ENCODE measurements at places on chromosomes 6 and 20. TPM values are rescaled to one million over a fixed set of nuclear protein-coding genes. Genes with fewer than 3 reads are reported as not detected.

DNA sequence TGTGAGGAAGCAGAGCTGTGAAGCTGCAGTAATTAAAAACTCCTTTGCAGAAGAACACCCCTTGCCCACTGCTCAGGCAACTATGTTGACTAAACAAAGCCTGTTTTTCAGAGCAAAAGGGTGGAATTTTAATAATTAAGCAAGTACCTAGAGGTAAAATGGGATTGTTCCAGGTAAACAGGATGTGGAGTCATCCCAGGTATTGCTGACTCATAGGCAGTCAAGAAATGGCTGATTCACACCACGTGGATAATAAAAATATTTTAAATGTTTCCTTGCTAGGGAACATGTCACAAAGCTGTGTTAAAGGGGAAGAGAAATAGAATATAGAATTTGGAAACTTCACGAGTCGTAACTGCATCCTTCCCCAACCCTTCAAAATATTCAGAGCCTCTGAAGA lies 491.8 kb downstream of the BTBD3 start:
- no peaks in the 10 kb centered on the region for H3K36me3 ChIP-seq
- no peak overlapping the region for H3K4me3 ChIP-seq
- H3K4me1 ChIP-seq: no peaks in the 10 kb centered on the region
- H3K27ac ChIP-seq: no peak overlapping the region
- no peak for DNase-seq

The HFE gene
- total RNA-seq: 8.9 TPM

DNA sequence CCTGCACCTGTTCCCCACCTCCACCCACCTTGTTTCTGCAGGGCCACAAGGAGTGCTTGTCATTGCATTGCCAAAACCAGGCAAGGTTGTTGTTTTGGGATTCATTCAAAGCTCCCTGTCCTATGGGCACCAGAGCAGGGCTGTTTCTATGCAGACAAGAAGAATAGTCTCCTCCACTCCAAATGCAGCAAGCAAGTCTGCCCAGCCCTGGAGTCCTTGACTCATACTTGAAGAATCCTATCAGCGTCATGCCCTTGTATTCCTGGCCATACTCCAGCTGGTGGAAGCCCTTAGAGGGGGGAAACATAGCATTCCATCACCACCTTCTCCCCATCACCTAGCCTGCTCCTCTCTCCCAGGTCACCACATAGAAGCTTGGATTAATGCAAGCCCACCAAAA lies 145.3 kb upstream of the ECI2 start:
- no peaks in the 10 kb centered on the region for H3K27me3 ChIP-seq
- H3K4me1 ChIP-seq: no peaks in the 10 kb centered on the region
- no peak overlapping the region for H3K4me3 ChIP-seq
- no peaks in the 10 kb centered on the region for H3K36me3 ChIP-seq
- no peak for DNase-seq

DNA sequence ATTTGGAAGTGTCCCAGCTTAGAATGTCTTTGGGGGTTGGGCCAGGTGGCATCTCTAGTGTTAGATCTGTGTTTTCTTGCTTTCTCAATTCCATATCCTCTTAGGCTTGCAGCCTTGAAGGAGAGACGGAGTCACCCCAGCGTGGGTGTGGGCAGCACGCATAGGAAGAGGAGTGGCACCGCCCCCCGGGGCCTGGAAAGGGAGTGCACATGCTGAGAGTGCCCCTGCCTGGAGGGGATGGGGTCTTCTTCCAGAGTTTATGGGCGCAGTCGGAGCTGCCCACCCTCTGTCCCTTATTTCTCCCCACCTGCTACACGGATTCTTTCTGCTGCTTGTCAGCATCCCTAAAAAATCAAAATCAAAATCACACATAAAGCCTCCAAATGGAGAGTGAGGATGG lies 309.7 kb downstream of the QKI start:
- H3K27me3 ChIP-seq: no peaks in the 10 kb centered on the region
- no peak overlapping the region for H3K4me3 ChIP-seq
- H3K4me1 ChIP-seq: no peaks in the 10 kb centered on the region
- DNase-seq: no peak
- H3K36me3 ChIP-seq: no peaks in the 10 kb centered on the region

DNA sequence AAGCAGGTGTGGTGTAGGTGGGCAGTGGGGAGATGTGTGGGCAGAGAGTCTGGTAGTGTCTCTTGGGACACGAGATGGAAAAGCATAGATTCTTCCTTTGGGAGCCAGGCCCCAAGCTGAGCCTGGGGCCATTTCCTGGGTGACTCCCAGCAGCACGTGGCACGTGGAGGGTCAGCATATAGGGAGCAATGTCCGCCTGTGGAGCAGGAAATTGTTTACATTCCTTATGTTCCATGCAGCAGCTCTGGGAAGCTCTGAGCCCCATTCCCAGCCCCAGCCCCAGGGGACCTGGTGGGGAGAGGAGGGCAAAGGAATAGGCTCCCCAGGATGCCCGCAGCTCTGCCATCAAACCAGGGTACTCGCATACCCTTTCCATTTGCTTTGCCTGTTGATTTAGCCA lies 57.6 kb downstream of the DAAM2 start:
- H3K36me3 ChIP-seq: no peaks in the 10 kb centered on the region
- H3K4me3 ChIP-seq: no peak overlapping the region

- no peaks in the 10 kb centered on the region for H3K36me3 ChIP-seq
- no peaks in the 10 kb centered on the region for H3K4me1 ChIP-seq
- H3K4me3 ChIP-seq: no peak overlapping the region
Observed at GRCh38 chr6:52325695-52326471, 36.1 kb upstream of the PAQR8 start.

GRCh38 chr6:117432273-117432672 lies 6.5 kb upstream of the ROS1 start:
- no peak for DNase-seq
- no peaks in the 10 kb centered on the region for H3K36me3 ChIP-seq
- H3K4me3 ChIP-seq: no peak overlapping the region

GRCh38 chr6:87701344-87701675 lies 723 bp downstream of the AKIRIN2 start:
- H3K27ac ChIP-seq: peak overlapping the region; percentile 95
- H3K36me3 ChIP-seq: no peaks in the 10 kb centered on the region
- no peak for DNase-seq
- peak overlapping the region; percentile 95 for H3K4me3 ChIP-seq
- no peaks in the 10 kb centered on the region for H3K27me3 ChIP-seq
- no peaks in the 10 kb centered on the region for H3K4me1 ChIP-seq

The APOBEC2 gene
- 2.0 TPM for total RNA-seq

DNA sequence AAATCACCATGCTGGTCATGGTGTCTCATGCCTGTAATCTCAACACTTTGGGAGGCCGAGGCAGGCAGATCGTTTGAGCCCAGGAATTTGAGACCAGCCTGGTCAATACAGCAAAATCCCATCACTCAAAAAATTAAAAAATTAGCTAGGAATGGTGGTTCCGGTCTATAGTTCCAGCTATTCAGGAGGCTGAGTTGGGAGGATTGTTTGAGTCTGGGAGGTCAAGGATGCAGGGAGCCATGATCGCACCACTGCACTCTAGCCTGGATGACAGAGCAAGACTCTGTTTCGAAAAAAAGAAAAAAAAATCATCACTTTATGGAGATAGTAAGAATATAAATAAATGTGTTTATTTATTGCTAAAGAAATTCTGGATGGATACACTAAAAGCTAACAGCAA lies 124.1 kb downstream of the RNGTT start:
- H3K4me1 ChIP-seq: peaks cover 3% of the 10 kb centered on the region
- no peaks in the 10 kb centered on the region for H3K27me3 ChIP-seq
- H3K27ac ChIP-seq: no peak overlapping the region
- no peak for DNase-seq
- H3K4me3 ChIP-seq: no peak overlapping the region

The SIRPD gene
- not detected for total RNA-seq

The ZNF512B gene
- 24.6 TPM for total RNA-seq

The GDAP1L1 gene
- 1.5 TPM for total RNA-seq

DNA sequence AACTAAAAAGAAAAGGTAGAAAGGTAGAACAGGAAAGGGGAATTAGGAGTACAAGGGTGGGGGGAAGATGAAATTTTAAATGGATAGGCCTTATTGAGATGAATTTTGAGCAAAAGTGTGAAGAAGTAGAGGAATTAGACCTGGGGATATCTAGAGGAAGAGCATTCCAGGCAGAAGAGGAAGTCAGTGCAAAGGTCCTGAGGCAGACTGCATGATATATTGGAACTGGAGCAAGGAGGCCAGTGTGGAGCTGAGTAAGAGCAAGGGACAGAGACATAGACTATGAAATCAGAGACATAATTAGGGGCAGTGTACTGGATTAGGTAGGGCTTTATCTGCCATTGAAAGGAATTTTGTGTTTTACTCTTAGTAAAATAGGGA lies 40.4 kb downstream of the MAPK14 start:
- H3K36me3 ChIP-seq: no peaks in the 10 kb centered on the region
- H3K4me1 ChIP-seq: peaks cover 2% of the 10 kb centered on the region
- no peak for DNase-seq
- no peaks in the 10 kb centered on the region for H3K27me3 ChIP-seq

The SAPCD1 gene
- 15.7 TPM for total RNA-seq

- no peaks in the 10 kb centered on the region for H3K4me1 ChIP-seq
- H3K27ac ChIP-seq: peak overlapping the region; percentile 29
- DNase-seq: peak; percentile 31
- no peaks in the 10 kb centered on the region for H3K27me3 ChIP-seq
- H3K36me3 ChIP-seq: no peaks in the 10 kb centered on the region
- H3K4me3 ChIP-seq: no peak overlapping the region
Observed at GRCh38 chr6:140537834-140538705, 1163.6 kb upstream of the CITED2 start.

The C20orf144 gene
- 0.91 TPM for total RNA-seq

DNA sequence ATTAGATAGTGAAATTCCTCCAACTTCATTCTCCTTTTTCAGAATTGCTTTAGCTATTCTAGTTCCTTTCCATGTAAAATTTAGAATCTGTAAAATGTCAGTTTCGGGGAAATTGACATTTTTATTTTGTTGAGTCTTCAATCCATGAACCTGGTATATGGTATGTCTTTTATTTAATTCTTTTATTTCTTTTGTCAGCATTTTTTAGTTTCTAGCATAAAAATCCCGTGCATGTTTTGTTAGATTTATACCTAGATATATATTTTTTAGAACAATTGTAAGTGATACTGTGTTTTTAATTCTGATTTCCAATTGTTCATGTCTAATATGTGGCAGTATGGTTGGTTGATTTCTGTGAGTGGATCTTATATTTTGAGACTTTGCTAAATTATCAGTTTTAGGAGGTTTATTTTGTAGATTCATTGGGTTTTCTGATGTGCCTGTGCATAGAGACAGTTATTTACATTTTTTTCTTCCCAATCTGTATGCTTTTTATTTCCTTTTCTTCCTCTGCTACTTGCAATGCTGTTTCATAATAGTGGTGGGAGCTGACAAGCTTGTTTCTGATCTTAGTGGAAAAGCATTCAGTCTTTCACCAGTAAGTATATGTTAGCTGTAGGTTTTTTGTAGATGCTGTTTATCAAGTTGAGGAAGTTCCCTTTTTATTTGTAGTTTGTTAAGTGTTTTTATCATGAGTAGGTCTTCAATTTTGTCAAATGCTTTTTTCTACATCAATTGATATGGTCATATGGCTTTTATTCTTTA lies 13.7 kb downstream of the TAB2 start:
- no peaks in the 10 kb centered on the region for H3K36me3 ChIP-seq
- H3K27ac ChIP-seq: no peak overlapping the region
- H3K4me1 ChIP-seq: peaks cover 2% of the 10 kb centered on the region
- no peak for DNase-seq
- H3K4me3 ChIP-seq: no peak overlapping the region

GRCh38 chr6:135129136-135129856 lies 51.8 kb upstream of the MYB start:
- H3K4me1 ChIP-seq: no peaks in the 10 kb centered on the region
- no peak overlapping the region for H3K4me3 ChIP-seq
- no peak overlapping the region for H3K27ac ChIP-seq
- H3K36me3 ChIP-seq: no peaks in the 10 kb centered on the region

- no peaks in the 10 kb centered on the region for H3K4me1 ChIP-seq
- H3K27me3 ChIP-seq: no peaks in the 10 kb centered on the region
- H3K27ac ChIP-seq: no peak overlapping the region
- DNase-seq: no peak
- no peaks in the 10 kb centered on the region for H3K36me3 ChIP-seq
- no peak overlapping the region for H3K4me3 ChIP-seq
Observed at GRCh38 chr6:110492584-110492983, 16.2 kb upstream of the SLC22A16 start.

The OR2J3 gene
- 0.09 TPM for total RNA-seq

GRCh38 chr6:137737836-137738596 lies 129.0 kb upstream of the TNFAIP3 start:
- H3K27me3 ChIP-seq: no peaks in the 10 kb centered on the region
- H3K4me1 ChIP-seq: no peaks in the 10 kb centered on the region
- H3K36me3 ChIP-seq: no peaks in the 10 kb centered on the region
- DNase-seq: no peak

DNA sequence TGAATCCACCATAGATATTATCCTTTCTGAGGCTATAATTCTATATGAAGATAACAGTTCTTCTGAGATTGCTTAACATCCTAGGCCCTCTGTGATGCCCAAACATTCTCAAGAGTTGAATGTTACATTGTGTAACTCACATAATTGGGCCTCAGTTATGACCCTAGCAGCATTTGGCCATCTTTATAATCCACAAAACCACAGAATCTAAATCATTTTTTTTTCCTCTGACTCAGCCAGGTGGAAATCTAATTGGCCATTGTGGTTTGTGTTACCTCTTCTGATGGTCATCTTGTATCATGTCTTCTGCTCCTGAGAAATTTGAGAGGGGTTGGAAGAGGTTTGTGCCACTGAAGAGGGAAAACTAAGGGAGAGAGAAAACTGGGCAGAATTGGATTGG lies 99.5 kb downstream of the LINC00237 start:
- H3K27me3 ChIP-seq: no peaks in the 10 kb centered on the region
- H3K4me3 ChIP-seq: no peak overlapping the region
- no peaks in the 10 kb centered on the region for H3K4me1 ChIP-seq
- no peak overlapping the region for H3K27ac ChIP-seq
- H3K36me3 ChIP-seq: no peaks in the 10 kb centered on the region
- no peak for DNase-seq

GRCh38 chr6:35411066-35411465 lies 41.1 kb upstream of the FANCE start:
- no peak overlapping the region for H3K27ac ChIP-seq
- H3K4me1 ChIP-seq: peaks cover 5% of the 10 kb centered on the region
- no peaks in the 10 kb centered on the region for H3K36me3 ChIP-seq
- no peak for DNase-seq
- no peaks in the 10 kb centered on the region for H3K27me3 ChIP-seq
- H3K4me3 ChIP-seq: no peak overlapping the region

DNA sequence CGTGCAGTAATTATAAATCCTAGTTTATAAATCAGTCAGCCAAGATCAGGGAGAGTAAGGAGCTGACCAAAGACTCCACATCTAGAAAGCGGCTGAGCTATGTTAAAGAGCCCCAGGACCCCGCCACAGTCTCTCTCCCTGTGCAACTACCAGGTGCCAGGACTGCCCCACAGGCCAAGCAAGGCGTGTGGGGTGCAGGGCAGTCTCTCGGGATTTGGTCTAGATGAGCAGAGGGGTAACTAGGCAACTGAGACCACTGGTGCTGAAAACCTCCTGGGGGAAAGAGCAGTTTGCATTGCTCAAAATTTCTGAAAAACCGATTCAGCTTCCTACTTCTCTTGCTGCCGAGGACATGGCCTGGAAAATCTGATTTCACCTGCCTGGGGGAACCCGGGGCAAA lies 10.4 kb downstream of the PMEPA1 start:
- peaks cover 34% of the 10 kb centered on the region for H3K4me1 ChIP-seq
- DNase-seq: no peak
- H3K27ac ChIP-seq: peak overlapping the region; percentile 99
- no peaks in the 10 kb centered on the region for H3K27me3 ChIP-seq
